Activated CD4-positive, alpha-beta T cell treated with anti-CD3 and anti-CD28 coated beads for 36 hours (primary cell): ENCODE measurements at places on chromosomes 13 and 19. TPM values are rescaled to one million over a fixed set of nuclear protein-coding genes. Genes with fewer than 3 reads are reported as not detected.

Gene MBD3L3
- not detected for total RNA-seq

Gene SHD
- not detected for total RNA-seq

Gene ELAVL3
- total RNA-seq = not detected

Gene TNFSF9
- total RNA-seq = 0.57 TPM

Gene TRPC4
- total RNA-seq = not detected

Gene MYBPC2
- 0.14 TPM for total RNA-seq

Gene TEX29
- total RNA-seq = 0.46 TPM
